Activated CD8-positive, alpha-beta T cell treated with anti-CD3 and anti-CD28 coated beads, Interleukin-2, amount 10 ng/mL, durations not matched to agents 7 days and 5 days (primary cell): ENCODE measurements at places on chromosomes 16 and 17. TPM values are rescaled to one million over a fixed set of nuclear protein-coding genes. Genes with fewer than 3 reads are reported as not detected.

Gene LRRC75A
- 5.7 TPM for total RNA-seq

Gene GAS7
- 0.61 TPM for total RNA-seq

Gene C16orf95
- total RNA-seq: 7.2 TPM

Gene TPSG1
- not detected for total RNA-seq

Gene MYH8
- not detected for total RNA-seq

Gene CLEC10A
- total RNA-seq: not detected

Gene GAST
- total RNA-seq: not detected

Gene RPH3AL
- total RNA-seq: 3.8 TPM

Gene MFAP4
- total RNA-seq: not detected

Gene FTO
- total RNA-seq: 44.5 TPM

Gene SLFN12
- 12.4 TPM for total RNA-seq

Gene GPR139
- not detected for total RNA-seq

Gene MED1
- total RNA-seq: 53.2 TPM

Gene KRTAP4-1
- total RNA-seq: not detected

Gene RAB26
- 0.31 TPM for total RNA-seq

Gene CDH15
- not detected for total RNA-seq

Gene UBE2I
- total RNA-seq: 237 TPM

Gene BCL6B
- total RNA-seq: 0.47 TPM

Gene FNDC8
- total RNA-seq: not detected

Gene TNRC6A
- total RNA-seq: 28.9 TPM

Gene KRT20
- total RNA-seq: not detected

Gene FBXW10
- total RNA-seq: not detected
